ENCODE measurements at places on chromosomes 5 and 9.
A peak's percentile ranks its signal among the peaks of the same experiment; 100 is the strongest.

GRCh38 chr9:33129251-33129885, 37.8 kb downstream of the B4GALT1 start:
- no peak for DNase-seq

GRCh38 chr5:58136406-58136805, 323.5 kb downstream of the PLK2 start:
- no peak for DNase-seq

DNA sequence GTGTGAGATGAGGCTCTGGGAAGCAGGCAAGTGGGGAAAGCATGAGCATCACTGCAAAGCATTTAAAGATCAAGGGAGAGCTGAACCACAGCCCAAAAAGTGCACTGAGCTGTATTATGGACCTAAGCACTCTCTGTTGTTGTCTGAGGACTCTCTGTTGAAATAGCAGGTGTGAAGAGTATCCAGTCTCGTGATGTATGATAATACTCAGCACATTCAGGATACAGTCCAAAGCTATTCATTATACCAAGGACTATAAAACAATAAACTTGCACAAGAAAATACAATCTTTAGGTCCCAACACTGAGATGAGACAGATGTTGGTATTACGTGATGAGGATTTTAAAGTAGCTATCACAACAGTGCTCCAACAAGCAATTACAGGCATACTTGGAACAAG, 97.5 kb upstream of the IGFBPL1 start:
- no peak for DNase-seq

DNA sequence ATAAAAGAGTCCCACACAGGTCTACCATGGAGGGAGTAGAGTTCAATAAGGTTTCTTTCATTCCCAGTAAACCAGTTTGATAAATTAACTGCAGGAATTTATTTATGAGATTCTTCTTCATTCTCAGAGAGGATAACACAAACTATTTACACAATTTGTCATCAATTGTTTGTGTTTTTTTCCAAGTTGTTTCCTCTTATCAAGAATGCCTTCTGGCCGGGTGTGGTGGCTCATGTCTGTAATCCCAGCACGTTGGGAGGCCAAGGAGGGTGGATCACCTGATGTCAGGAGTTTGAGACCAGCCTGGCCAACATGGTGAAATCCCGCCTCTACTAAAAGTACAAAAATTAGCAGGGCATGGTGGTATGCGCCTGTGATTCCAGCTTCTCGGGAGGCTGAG, 216.7 kb downstream of the MLLT3 start:
- no peak for DNase-seq

GRCh38 chr5:42951293-42951840, 88.8 kb downstream of the ANXA2R start:
- DNase-seq, result peak; percentile 60

- peak; percentile 17 for DNase-seq
Observed at GRCh38 chr9:125446561-125447094, 185.0 kb downstream of the GAPVD1 start.

DNA sequence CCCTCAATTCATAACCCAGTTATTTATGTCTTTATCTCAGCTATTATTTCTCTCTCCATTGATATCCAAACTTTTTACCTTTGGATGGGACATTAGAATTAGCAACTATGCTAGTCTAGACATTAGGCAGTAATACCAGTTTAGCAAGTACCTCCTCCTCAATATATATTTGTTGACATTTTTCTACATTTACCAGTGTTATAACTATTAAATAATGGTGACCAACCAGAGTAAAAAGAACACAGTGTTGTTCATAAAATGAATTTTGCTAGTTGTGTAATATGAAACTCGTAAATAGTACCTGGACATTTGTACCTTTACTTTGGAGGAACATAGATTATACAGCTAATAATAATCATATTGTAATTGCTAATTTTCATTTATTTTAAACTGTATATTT, 554.6 kb upstream of the CDH6 start:
- DNase-seq, result no peak

- DNase-seq, result peak; percentile 97
Observed at GRCh38 chr5:150058480-150059126, 27.8 kb downstream of the CSF1R start.

GRCh38 chr5:74185599-74185998, 454.9 kb downstream of the ENC1 start:
- peak; percentile 79 for DNase-seq

Measured in fibroblast of skin of back (primary cell).